ENCODE measurements at places on chromosomes 5 and 9.

GRCh38 chr5:91938441-91938840 is 555.3 kb upstream of the ARRDC3 start:
- no peak for DNase-seq

- DNase-seq, result no peak
Measured at GRCh38 chr5:41112486-41113455, 41.6 kb upstream of the MROH2B start.

- DNase-seq, result no peak
Measured at GRCh38 chr9:114655689-114656088, 1.9 kb downstream of the TEX53 start.

DNA sequence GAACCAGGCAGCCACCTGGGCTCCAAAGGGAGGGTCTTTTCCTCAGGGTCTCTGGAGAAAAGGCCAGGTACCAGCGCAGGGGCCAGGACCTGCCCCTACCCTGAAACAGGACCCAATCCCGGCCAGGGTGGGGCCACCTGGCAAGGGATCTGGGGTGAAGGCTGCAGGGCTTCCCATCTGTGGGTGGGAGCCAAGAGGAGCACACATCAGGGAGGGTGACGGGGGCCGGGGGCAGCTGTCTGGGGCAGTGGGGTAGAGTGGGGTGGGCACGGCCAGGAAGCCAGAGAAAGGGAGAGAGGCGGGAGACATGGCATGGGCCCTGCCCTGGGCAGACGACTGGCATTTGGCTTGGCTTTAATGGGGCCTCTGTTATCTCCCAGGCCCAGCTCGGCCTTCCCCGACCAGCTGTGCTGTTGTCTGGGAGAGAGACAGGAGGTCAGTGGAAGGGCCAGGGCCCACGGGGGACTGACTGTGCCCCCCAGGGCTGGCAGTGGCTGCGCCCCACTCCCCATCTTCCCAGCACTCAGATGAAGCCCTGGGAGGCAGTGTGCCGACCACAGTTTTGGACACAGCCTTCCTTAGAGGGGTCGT is 57.2 kb upstream of the RNF130 start:
- no peak for DNase-seq

GRCh38 chr5:132281856-132282614 is 12.2 kb upstream of the SLC22A4 start:
- DNase-seq, result no peak

GRCh38 chr5:167916706-167917105 is 374.7 kb upstream of the WWC1 start:
- no peak for DNase-seq

GRCh38 chr9:113941056-113941455 is 64.9 kb downstream of the ZNF618 start:
- no peak for DNase-seq

GRCh38 chr9:80922544-80922943 is 766.8 kb downstream of the TLE1 start:
- no peak for DNase-seq

DNA sequence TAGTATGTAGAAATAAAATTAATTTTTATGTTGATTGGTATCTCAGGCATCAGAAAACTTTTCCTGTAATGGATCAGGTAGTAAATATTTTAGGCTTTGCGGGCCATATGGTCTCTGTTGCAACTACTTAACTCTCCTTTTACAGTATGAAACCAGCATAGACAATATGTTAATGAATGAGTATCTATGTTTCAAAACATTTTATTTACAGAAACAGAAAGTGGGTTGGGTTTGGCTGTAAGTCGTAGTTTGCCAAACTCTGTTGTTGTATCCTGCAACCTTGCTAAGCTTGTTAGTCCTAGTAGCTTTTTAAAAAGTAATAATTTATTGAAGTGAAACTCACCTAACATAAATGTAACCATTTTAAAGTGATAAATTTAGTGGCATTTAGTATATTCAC is 132.1 kb downstream of the NR3C1 start:
- DNase-seq, result no peak

DNA sequence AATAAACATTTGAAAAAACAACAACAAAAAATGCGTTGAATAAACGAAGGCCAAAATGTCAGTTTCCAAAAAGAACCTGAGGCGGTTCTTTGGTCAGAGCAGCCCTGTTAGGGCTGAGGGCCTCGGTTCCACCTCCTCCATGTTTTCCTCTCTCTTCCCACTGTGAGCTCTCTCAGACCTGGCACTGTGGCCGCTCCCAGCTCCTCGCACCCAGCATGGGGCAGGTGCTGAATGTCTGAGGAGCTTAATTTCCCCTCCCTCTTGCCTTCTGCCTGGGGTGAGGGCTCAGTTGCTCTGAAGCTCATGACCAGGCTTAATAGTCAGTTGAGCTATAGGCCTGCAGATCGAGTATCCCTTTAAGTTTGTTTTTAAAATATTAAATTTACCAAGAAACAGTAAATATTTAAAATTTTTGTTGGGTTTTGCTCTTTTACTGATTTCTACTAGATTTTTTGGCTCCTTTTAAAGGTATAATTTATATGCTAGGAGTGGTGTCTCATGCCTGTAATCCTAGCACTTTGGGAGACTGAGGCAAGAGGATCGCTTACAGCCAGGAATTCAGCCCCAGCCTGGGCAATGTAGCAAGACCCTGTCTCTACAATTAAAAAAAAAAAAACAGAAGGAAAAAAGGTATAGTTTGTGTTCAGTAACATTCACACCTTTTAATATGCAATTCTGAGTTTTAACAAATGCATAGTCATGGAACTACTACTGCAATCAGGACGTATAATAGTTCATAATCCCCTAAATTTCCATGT is 28.1 kb downstream of the DAPK1 start:
- DNase-seq, result no peak

GRCh38 chr5:145104106-145104505 is 731.0 kb downstream of the PRELID2 start:
- DNase-seq, result no peak

- no peak for DNase-seq
Measured at GRCh38 chr9:37943345-37944265, 39.7 kb upstream of the SLC25A51 start.

- DNase-seq, result no peak
Measured at GRCh38 chr9:133892193-133892920, 99.8 kb downstream of the VAV2 start.

GRCh38 chr5:87868792-87869191 is 399.9 kb downstream of the TMEM161B start:
- no peak for DNase-seq

GRCh38 chr5:138955013-138955660 is 80.0 kb upstream of the LRRTM2 start:
- DNase-seq, result no peak
